ENCODE measurements at places on chromosomes 3 and 15.

- DNase-seq: peak; percentile 44
These were observed 18.0 kb downstream of the ZNF148 start for GRCh38 chr3:125357032-125357658.

DNA sequence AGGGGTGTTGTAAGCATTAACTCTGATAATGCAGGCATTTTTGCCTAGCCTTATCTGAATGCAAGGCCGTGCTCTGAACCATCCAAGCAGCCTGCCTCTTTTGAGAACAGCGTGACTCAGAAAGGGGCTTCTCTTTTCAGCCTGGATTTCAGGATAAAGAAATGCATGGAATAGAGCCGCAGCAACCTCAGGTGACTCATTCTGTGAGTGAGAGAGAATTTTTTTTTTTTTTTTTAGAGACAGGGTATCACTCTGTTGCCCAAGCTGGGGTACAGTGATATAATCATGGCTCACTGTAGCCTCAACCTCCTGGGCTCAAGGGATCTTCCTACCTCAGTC lies 20.6 kb upstream of the PDE8A start:
- DNase-seq: no peak

GRCh38 chr3:47318916-47319315 lies 36.2 kb downstream of the KLHL18 start:
- no peak for DNase-seq

DNA sequence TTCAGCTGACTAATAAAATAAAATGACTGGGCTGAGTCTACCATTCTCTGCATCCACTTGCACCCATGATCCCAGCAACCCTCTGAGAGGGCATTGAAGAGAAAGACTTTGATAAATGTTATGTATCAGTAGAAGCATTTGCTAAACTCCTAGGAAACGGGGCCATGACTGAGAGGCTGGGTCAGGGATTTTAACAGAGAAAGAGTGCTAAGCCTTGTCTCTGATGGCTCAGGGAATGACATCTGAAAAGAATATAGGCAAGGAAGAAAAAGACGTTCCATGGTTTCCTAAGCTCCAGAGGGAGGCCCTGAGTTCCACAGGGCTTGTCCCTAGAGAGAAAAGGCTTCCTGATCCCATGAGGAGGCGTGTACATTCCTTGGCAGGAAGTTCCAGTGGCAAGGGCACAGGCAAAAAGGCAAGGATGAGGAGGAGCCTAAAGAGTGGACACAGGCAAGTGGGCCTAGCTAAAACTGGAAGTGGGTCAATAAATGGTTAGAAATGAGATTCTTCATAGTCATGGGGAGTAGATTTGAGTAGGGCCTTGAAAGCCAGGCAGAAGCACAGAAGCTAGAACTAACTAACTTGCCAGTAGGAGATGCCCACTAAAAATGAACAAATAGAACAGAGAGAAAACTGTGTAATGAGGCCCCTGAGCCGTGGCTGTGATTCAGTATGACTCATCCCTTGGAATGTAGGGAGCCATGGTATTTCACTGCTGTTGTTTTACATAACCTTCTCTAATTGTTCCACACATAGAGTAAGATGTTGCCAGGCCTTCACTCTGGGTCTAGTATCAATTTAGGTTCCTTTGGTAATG lies 44.9 kb upstream of the MANF start:
- peak; percentile 11 for DNase-seq

- DNase-seq: no peak
These were observed 48.1 kb downstream of the SH3BP5 start for GRCh38 chr3:15284121-15284889.

DNA sequence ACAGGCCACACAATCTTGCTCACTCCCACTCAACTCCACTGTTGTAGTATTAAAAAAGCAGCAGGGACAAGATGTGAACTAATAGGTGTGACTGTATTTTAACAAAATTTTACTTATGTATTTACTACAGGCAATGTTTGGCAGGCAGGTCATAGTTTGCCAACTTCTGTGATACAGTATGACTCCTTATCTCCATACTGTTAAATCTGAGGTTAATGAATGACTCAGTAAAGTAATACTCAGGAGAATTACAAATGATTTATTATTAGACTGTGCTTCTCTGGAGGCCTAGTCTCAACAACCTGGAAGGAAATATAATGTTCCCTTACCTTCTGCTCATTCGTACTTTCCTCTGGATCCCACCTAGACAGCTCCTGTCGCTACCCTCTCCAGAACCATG lies 258.6 kb upstream of the KCNMB2 start:
- no peak for DNase-seq

GRCh38 chr3:67044295-67044694 lies 46.2 kb downstream of the KBTBD8 start:
- DNase-seq: no peak

- no peak for DNase-seq
These were observed 46.8 kb downstream of the ST6GAL1 start for GRCh38 chr3:186976837-186977750.

- no peak for DNase-seq
These were observed 47.4 kb downstream of the SHQ1 start for GRCh38 chr3:72800869-72801268.

DNA sequence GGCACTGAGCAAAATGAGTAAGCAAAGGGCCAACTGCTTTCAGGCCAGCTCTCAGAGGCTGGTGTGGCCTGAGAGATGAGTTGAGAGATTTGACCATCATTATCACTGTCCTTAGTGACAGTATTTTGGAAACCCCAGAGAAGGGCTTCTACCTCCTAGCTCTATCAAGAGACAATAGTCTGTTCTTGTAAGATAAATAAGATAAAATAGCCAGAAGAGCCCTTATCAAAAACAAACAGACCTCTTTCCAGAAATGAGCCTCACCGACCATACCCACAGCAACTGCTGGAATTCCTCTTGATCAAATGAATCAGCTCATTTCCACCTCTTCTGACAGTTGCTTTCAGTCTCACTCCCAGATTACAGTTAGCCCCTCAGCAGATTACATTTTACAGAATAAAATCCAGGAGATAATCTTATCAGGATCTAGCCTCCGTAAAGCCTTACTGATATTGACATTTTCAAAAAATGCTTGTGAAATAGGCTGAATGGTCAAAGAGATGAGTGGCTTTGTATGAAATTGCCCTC lies 4.5 kb downstream of the HDC start:
- DNase-seq: no peak

- no peak for DNase-seq
These were observed 61.3 kb upstream of the VGLL4 start for GRCh38 chr3:11705049-11705448.

DNA sequence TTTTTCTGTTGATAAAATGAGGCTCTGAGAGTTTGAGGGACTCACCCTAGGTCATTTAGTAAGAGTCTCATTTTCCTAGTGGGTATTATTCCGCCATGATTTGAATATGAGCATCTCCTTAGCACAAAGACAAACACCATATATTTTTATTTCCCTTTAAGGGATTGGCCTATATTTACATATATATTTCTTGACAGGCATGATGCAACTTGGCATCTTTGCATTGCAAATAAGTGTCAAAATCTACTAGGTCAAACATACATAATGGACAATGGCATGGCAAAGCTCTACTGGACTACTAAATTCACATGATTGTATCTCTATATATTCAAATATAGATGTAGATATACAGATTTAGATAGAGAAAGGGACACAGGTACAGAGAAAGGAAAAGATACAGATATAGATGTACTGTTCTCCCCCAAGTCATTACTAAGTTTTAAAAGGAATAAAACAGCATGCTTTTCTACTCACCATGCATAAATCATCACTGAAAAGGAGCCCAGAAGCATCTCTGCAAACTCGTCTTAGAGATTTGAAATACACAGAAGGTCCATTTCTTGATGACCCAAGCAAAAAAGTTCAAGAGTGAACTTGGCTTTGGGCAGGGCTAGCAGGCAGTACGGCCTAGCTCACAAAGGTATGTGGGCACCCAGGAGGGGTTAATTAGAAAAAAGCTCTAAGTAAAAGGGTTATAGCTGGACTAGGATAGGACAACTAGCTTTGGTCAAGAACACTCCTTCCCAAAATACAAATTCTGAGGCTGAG lies 495.8 kb downstream of the NTRK3 start:
- DNase-seq: no peak

DNA sequence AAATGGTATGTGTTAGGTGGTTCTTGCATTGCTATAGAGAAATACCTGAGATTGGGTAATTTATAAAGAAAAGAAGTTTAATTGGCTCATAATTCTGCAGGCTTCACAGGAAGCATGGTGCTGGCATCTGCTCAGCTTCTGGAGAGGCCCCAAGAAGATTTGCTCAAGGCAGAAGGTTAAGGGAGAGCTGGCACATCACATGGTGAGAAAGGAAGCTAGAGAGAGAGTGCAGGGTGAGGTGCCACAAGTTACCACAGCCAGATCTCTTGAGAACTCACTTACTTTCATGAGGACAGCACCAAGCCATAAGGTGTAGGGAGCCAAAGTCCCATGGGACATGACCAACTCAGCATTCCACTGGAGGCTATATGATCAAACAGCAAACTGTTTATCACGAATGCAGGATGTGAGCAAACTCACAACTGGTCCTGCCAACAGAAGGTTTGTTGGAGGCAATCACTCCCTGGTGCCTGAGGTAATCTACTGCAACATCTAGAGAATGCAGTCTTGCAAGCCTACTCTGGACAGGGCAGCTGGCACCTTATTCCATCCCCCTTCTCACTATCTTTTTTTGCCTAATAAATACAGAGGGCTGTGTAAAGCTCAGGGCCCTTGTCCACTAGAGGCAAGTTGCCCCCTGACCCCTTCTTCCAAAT lies 28.1 kb upstream of the CCR2 start:
- DNase-seq: no peak

GRCh38 chr3:30720586-30721313 lies 114.3 kb downstream of the TGFBR2 start:
- DNase-seq: no peak

- DNase-seq: no peak
These were observed 12.5 kb upstream of the MGLL start for GRCh38 chr3:127834771-127835170.

Data from MV-4-11 (cell line).